Stimulated activated CD4-positive, alpha-beta T cell treated with anti-CD3 and anti-CD28 coated beads, Interleukin-4, amount 100 ng/mL, for 48 hours (primary cell): ENCODE measurements at places on chromosomes 2 and 18.
A peak's percentile ranks its signal among the peaks of the same experiment; 100 is the strongest.

- DNase-seq, result no peak
Measured at GRCh38 chr2:201558232-201558631, 85.1 kb downstream of the TMEM237 start.

DNA sequence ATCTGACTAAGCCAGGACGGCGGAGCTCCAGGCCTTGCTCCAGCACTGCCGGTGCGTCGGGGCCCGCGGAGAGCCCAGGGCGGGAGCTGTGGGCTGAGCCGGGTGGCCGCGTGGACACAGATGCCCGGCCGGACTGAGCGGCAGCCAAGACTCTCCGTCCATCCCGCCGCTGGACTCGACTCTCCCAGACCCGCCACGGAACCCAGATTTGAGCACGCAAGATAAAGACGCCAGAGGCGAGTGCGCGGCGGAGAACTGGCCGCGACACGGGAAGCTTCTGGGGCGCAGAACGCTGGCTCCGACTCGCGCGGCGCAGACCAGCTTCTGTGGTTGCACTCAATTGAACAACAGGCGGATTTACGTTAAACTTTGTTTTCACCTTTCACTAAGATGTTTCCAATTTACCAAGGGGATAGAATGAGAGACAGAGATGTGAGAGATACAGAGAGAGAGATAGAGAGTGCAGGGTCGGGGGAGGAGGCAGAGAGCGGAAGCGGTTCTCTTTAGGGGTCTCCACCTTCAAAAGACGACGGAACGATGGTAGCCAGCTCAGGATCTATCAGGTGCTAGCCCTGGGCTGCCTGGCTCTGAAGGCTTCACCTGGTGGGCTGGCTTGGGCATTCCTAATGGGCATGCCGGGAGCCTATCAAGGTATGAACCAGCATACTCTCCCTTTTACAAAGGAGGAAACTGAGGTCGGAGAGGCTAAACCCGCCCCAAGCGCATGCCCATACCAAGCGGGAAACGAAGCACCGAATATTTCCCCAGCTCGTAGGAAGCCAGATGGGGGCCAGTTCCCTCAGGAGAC lies 10.4 kb upstream of the EN1 start:
- DNase-seq, result no peak

DNA sequence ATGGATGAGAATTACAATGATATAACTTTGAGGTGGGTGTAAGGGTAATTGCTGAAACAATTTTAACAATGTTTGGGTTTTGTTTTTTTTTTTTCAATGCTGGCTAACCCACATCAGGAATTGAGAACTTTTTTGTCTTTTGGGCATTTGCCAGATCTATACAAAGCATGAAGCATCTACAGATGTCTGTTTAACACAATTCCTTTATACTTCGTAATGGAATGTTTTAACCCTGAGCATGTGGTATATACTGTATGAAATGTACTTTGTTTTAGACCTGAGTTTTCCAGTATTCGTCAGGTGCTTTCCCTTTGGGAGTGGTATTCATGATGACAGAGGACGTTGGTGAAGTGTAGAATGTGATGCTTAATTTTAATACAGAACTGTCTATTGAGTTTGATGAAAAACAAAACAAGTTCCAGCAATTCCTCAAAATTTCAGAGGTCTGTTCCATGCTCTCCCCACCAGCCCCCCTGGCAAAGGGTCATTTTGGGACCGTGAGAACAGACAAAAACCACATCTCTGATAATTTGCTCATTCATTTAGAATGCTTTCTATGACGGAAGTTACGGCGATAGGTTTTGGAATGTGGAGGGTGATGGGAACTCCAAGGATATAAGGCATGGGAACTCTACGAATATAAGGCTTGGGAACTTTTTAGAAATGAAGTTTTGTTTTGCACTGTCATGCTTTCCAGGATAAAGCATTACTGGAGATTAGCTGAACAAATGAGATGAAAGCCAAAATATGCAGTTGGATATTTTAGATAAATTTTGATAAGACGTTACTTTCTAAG lies 14.1 kb downstream of the LIMS1 start:
- DNase-seq, result no peak

- no peak for DNase-seq
Measured at GRCh38 chr2:197615016-197615652, 60.3 kb downstream of the RFTN2 start.

DNA sequence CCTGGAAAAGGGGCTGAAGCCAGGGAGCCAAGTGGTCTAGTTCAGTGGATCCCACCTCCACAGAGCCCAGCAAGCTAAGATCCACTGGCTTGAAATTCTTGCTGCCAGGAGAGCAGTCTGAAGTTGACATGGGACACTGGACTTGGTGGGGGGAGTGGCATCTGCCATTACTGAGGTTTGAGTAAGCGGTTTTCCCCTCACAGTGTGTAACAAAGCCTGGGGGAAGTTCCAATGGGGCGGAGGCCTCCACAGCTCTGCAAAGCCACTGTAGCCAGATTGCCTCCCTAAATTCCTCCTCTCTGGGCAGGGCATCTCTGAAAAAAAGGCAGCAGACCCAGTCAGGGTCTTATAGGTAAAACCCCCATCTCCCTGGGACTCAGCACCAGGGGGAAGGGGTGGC lies 144.4 kb downstream of the PTPRM start:
- DNase-seq, result no peak

- no peak for DNase-seq
Measured at GRCh38 chr2:234880551-234881211, 71.1 kb upstream of the SH3BP4 start.

- no peak for DNase-seq
Measured at GRCh38 chr18:58505181-58505580, 123.7 kb downstream of the ALPK2 start.

- peak; percentile 7 for DNase-seq
Measured at GRCh38 chr2:134411828-134412638, 158.2 kb downstream of the MGAT5 start.

- no peak for DNase-seq
Measured at GRCh38 chr2:119469661-119470297, 38.1 kb downstream of the TMEM37 start.

DNA sequence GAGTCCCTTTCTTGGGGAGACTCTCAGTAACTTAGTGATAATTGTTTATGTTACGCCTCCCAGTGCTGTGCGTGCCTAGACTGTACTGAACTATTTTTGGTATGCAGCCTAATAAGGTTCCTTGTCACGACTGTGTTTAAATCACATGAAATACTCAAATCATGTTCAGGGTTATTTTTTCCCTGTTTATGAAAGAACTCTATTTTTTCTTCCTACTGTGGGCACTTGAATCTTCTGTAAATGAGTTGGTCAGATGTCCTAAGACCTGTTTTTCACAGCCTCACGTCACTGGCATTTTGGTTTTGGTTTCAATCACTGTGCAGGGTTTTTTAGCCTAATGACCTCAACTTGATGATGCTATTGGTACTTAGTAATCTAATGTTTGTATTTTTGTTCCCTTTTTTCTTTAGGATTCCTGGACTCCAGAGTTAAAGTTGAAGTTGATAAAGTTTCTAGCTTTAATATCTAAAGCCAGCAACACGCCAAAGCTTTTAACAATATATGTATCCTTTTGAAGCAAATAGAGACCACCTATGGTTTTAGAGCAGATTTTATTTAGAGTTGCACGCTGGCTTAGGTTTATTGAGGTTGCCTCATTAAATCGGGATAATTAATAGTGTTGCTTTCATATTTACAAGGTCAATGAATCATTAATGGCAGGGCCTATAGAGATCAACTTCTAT lies 24.0 kb downstream of the ARMC9 start:
- no peak for DNase-seq

DNA sequence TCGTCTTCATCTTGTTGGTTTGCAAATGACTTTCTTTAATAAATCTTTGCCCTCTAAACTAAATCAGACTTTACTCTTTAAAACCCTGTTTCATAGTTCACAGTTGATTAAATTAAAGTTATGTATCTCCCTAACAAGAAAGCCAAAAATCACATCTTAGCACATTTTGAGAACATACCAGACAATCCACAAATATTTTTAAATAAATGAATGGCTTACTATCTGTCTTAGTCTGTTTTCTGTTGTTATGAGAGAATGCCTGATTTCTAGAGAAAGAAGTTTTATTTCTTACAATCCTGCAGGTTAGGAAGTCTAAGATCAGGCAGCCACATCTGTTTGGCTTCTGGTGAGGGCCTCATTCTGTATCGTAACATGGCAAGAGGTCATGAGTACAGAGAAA lies 1090.2 kb upstream of the PIK3C3 start:
- no peak for DNase-seq

GRCh38 chr2:161650116-161651015 lies 26.1 kb downstream of the SLC4A10 start:
- no peak for DNase-seq

GRCh38 chr18:23257686-23258565 lies 122.6 kb downstream of the CABLES1 start:
- DNase-seq, result no peak

- DNase-seq, result no peak
Measured at GRCh38 chr2:26395394-26395793, 6.3 kb upstream of the DRC1 start.

DNA sequence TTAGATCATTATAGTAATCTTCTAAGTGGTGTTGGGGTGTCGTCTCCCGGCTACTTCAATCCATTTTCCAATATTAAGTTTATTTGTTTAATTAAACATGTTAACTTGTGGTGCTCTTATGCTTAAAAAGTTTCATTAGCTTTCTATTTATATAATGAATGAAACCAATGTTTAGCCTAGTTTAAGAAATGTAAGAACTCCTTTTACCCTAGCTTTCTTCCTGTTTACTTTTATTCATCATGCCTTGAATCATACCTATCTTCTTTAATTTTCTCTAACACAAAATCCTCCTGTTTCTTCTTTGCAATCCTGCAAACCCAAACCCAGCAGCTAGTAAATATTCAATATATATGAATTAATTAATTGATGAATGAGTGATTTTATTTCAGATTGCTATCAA lies 1276.7 kb upstream of the PIK3C3 start:
- no peak for DNase-seq

GRCh38 chr18:45137087-45137419 lies 456.4 kb downstream of the SETBP1 start:
- DNase-seq, result no peak

DNA sequence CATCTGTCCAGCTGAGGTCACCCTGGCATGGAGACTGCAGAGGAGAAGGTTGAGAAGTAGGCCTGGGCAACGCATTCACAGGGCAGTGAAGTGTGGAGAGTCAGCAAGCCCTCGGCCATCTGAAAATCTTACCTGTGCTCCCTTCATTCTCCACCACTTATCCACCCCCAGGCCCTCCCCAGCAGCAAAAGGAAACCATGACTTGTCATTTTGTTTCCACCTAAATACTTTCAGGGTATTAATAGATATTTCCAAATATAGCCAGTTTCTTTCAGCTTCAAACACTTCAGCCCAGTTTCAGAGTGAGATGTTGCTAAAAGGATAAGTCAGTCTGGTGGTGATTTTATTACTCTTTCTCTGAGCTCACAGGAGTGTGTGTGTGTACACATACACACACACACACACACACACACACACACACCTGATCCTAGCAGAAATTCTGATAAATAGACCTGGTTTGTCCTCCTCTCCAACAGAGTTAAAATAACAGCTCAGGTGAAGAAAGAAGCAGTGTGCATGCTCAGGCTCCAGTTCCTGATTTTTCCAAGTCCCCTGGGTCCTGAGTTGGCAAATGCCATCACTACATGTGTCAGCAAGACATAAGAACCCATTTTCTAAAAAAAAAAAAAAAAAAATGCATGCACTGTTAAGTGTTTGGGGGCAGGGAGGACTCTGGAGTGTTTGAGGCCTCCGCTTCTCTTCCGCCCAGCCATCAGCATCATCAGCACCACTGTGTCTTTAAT lies 82.8 kb downstream of the LOXHD1 start:
- DNase-seq, result no peak

DNA sequence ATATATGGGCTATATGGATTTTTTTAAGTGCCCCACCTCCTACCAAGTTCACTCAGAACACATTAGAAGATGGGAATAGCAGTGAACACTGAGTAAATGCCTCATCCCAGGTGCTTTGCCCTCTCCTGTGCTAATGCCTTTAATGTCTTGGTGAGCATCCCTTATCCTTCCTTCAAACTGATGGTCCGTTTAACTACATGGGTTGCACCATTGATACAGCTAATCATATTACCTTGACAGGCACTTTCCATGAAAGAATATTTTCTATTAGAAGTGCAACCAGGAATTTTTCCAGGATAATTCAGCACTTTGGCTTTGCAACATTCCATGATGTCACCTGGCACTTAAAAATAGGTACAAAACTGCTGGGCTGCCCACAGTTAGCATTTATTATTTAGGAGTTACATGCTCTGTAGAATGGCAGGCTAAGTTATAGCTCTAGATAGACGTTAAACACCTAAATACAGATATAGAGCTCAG lies 74.0 kb downstream of the WDPCP start:
- no peak for DNase-seq

DNA sequence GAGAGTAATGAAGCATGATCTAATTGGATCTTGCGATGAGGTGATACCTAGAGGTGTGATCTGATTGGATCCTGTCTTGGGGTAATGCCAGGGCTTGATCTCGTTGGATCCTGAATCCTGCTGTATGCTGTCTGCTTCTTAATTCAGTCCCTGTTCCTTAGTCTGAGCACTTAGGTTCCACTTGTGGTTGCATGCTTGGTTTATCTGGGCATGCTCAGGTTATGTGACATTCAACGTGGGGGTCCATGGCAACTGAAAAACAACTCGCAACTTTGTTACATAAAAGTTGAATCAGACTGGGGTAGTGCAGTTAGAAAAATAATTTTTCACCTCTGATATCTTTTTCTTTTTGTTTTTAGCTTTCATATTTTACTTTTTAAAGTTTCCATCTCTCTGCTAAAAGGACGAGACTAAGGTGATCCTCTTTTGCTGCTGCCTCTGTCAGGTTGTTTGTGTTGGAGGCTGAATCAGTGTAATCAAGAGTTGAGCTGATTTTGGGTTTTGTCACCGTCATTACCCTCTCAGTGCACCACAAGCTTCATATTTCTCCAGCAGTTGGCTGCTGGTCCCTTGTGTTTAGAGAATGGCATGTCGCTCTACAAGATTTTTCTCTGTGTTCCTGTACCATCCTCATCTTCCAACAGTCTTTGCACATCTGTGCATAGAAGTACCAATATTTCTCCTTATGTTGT lies 67.9 kb downstream of the NCOA1 start:
- DNase-seq, result no peak

DNA sequence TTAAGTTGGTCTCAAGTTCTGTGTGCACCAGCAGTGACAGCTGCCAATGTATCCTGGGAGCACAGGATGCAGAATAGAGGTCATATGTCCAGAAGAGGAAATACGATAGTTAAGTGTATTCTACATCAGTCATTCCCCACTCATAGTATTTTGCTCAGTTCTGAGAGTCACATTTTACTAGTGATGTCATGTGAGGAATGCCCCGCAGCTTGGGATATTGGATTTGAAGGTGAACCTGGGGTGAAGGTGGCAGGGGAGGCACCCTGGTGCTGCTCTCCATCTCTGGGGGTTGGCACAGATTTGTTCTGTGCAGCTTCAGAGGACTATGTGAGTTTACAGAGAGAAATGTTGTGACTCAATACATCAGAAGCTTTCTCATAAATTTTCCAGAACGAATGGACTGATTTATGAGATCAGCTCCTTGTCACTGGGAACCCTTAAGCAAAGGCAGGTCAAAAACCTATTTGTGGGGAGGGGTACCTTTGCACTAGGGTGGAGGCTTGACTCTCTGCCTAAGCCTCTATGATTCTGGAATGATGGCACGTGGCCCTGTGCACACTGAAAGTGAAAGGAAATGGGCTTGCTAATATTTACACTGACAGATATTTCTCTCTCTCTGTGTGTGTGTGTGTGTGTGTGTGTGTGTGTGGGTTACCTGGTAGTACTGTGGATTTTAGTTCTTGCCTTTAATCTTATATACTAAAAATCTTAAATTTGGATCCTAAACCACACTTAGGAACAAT lies 95.9 kb downstream of the NEB start:
- no peak for DNase-seq

- DNase-seq, result peak; percentile 32
Measured at GRCh38 chr2:23926290-23926749, 603 bp downstream of the ATAD2B start.
